ENCODE measurements at places on chromosomes 11 and 22. TPM values are rescaled to one million over a fixed set of nuclear protein-coding genes. Genes with fewer than 3 reads are reported as not detected.

SLC16A8 gene
- not detected for total RNA-seq

ARHGAP8 gene
- total RNA-seq = 1.3 TPM

EI24 gene
- total RNA-seq = 118 TPM

RFPL3 gene
- total RNA-seq = not detected

OR56A1 gene
- not detected for total RNA-seq

GSTT2B gene
- total RNA-seq = 4.9 TPM

WT1 gene
- total RNA-seq = 1.4 TPM

INS gene
- total RNA-seq = not detected

SGSM1 gene
- not detected for total RNA-seq

PRG3 gene
- not detected for total RNA-seq

FOXR1 gene
- total RNA-seq = not detected

DNA sequence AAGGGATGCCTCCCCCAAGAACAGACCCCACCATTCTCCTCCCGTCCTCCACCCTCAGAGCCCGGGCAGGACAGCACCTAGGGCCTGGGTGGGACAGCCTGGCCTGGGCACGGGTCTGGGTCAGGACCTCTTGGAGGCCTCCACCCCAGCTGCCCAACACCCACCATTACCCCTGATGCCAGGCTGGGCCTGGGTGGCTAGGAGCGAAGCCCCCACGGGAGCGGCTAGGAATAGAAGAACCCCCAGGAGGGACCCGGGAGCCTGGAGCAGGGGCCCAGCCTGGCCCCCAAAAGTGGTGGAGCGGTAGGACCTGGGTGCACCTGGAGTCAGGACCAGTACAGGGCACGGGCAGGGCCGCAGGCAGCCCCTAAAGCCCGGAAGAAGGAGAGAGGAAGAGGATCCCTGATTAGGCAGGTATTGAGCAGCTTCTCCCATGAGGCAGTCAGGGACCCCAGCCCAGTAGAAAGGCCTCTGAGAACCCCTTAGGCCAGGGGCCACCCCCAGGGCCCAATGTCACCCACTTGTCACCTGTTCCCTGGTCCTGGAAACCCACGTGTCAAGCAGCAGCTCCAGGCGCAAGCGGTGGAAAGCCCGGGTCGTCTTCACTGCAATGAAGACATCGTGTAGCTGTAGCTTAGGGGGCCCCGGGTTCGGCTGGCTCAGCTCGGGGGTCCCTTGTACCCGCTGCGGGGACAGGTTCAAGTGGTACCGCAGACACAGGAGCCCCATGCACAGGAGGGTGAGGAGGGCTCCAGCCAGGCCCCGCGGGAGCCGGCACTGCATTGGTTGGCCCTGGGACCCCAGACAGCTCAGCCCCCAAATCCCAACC, 575 bp downstream of the MFNG start:
- H3K36me3 ChIP-seq = peaks cover 3% of the 10 kb centered on the region
- no peak overlapping the region for H3K27ac ChIP-seq

DNA sequence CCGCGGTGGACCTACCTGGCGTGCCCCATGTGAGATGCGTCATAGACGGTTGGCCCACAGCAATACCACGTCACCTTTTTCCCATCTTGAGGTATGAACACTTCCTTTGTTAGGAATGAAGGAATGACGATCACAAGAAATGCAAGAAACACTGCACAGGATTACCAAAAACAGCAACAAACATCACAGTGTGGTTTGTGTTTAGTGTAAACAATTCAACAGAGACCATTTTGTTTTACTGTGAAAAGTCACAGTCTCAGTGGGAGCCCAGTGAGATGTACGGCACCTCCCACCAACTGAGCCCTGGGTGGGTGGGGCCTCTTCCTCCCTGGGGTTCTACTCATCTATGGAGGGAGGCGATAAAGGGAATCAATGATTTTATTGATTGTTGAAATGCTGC, 16.3 kb downstream of the CARS1 start:
- no peaks in the 10 kb centered on the region for H3K27me3 ChIP-seq
- H3K27ac ChIP-seq = no peak overlapping the region
- peaks cover 14% of the 10 kb centered on the region for H3K4me1 ChIP-seq
- H3K4me3 ChIP-seq = no peak overlapping the region

DNA sequence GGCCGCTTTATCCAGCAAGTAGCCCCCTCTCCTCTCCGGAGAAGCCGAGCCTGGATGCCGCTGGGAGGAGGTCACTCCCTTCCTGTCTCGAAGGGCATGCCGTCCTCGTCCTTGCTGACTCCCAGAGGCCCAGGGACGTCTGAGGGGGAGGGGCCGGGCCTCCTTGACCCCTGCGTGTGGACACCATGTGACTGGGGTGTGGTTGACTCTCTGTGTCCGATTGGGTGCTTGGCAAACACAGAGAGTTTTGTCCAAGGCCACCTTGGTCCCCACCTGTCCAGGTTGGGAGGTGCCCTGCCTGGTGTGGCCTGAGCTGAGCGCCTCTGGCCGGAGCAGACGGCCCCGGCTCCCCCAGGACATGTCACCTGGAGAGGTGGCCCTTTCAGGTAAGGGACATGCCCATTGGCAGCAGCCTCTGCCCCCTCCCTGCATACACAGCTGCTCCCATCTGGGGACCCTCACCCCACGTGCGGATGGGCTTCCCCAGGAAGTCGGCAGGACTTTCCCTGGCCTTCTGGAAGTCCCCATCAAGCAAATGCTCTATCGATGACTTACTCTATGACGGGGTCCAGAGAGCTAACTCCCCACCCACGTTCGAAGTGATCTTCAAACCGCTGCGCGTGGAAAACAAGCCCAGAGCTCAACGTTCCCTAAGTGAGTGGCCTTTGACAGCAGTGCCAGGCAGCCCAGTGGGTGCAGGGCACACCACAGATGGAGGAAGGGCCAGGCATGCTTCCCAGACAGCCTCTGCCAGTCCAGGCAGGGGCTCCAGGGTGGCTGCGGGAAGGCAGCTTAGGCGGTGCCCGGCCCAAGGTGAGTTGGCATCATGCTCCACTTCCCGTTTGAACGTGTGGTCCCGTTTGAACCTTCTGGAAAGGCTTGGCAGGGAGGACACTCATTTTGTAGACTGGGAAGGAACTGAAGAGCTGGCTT, at the start of gene SMIM38:
Gene SMIM38, plus strand, starts transcription at position 634 of the 933 bp plus-strand sequence. CDS start 1,912 bp downstream, outside the sequence.
- DNase-seq = no peak
- H3K4me1 ChIP-seq = peaks cover 34% of the 10 kb centered on the region
- no peak within 1 kb of the TSS for H3K4me3 ChIP-seq
- no peaks in the 10 kb centered on the region for H3K36me3 ChIP-seq
- H3K27ac ChIP-seq = peak within 1 kb of the TSS; percentile 56

GRCh38 chr11:57598831-57599155, 1.3 kb downstream of the SERPING1 start:
- H3K27ac ChIP-seq = no peak overlapping the region
- no peak overlapping the region for H3K4me3 ChIP-seq
- peak; percentile 28 for DNase-seq
- no peaks in the 10 kb centered on the region for H3K36me3 ChIP-seq
- H3K27me3 ChIP-seq = peaks cover 19% of the 10 kb centered on the region

DNA sequence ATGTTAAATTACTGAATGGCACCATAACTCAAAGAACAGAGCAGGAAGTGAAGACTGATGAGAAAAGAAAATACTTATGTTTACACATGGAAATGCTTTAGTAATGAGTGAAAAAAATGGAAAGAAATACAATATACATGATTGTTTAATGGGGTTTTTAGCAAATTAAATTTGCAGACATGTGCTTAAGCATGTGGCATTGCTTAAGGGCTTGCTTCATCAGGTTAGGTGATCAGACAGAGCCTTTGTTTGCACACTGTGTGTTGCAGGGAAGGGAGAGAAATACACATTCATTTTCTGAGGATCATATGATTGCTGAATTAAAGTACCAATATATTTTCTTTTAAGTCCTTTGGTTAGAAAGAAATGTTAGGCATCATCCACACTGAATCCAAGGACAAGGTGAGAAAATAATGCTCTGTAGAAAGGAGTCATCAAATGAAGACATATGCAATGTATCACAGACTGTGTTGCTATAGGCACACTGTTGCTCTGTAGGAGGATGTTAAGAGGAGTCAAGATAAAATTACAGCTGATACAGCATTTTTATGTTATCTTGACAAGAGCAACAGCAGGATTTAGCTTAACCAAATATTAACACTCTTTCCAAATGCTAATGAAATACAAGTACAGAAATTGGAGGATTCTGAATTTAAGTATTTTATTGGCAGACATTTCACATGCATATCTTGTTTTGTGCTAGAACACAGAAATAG, 23.4 kb upstream of the ARHGAP20 start:
- H3K4me1 ChIP-seq = no peaks in the 10 kb centered on the region
- H3K36me3 ChIP-seq = no peaks in the 10 kb centered on the region
- no peak overlapping the region for H3K4me3 ChIP-seq
- H3K27me3 ChIP-seq = no peaks in the 10 kb centered on the region
- H3K27ac ChIP-seq = no peak overlapping the region

GRCh38 chr11:47907499-47907898, 59.3 kb upstream of the NUP160 start:
- peak; percentile 44 for DNase-seq
- H3K36me3 ChIP-seq = no peaks in the 10 kb centered on the region
- no peaks in the 10 kb centered on the region for H3K27me3 ChIP-seq

DNA sequence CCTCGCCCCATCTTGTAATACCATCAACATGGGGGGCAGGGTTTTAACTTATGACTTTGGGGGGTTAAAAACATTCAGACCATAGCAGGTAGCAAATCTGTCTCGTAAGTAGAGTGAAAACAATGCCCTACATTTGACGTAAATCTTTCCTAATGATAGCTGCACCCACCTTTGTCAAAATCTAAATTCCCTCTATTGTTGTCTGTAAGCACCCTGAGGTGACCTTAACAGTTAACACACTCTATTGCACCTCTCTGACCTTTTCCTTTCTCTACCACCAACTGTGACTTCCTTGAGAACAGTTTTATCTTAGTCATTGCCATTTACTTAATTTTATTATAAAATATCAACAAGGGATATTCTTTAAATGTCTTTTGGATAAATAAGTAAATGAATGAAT, 1024.9 kb upstream of the CNTN5 start:
- no peaks in the 10 kb centered on the region for H3K4me1 ChIP-seq
- no peak overlapping the region for H3K4me3 ChIP-seq
- H3K27ac ChIP-seq = no peak overlapping the region
- H3K36me3 ChIP-seq = no peaks in the 10 kb centered on the region
- no peaks in the 10 kb centered on the region for H3K27me3 ChIP-seq

GRCh38 chr11:46290011-46290410, 12.5 kb downstream of the CREB3L1 start:
- no peak overlapping the region for H3K4me3 ChIP-seq
- H3K4me1 ChIP-seq = peaks cover 57% of the 10 kb centered on the region
- H3K27ac ChIP-seq = peak overlapping the region; percentile 100

DNA sequence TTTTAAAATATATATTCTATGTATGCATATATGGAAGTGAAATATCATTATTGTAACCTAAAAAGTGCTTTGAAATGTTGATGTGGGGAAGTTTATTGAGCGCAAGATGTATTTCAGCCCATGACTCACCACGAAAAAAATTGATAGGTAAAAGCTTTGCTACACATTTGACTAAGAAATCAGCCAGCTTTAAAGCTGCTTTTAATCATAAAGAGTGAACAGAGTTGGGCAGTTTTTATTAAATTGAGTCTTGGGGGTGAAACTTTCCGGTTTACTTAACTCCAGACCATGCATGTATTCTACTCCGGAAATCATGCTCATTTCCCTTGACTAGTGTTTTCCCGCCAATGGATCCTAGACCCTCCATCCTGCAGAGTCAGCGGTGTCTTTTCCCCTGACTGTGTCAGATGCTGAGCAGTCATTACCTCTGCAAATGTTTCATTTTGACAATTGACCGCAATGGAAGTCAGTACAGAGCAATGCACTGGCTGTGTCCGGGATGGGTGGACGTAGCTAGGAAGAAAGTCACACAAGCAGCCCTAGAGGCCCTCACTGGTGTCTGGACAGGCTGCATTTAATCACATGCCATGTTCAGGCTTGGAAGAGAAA, 47.2 kb upstream of the MPEG1 start:
- no peaks in the 10 kb centered on the region for H3K4me1 ChIP-seq
- no peak for DNase-seq
- no peaks in the 10 kb centered on the region for H3K36me3 ChIP-seq

GRCh38 chr11:119482521-119483011, 59.6 kb upstream of the THY1 start:
- no peaks in the 10 kb centered on the region for H3K36me3 ChIP-seq
- peaks cover 19% of the 10 kb centered on the region for H3K27me3 ChIP-seq
- H3K27ac ChIP-seq = no peak overlapping the region
- H3K4me3 ChIP-seq = no peak overlapping the region

GRCh38 chr11:131644204-131644795, 273.9 kb downstream of the NTM start:
- no peak overlapping the region for H3K4me3 ChIP-seq
- H3K4me1 ChIP-seq = no peaks in the 10 kb centered on the region
- no peaks in the 10 kb centered on the region for H3K36me3 ChIP-seq
- DNase-seq = no peak
- H3K27ac ChIP-seq = no peak overlapping the region

DNA sequence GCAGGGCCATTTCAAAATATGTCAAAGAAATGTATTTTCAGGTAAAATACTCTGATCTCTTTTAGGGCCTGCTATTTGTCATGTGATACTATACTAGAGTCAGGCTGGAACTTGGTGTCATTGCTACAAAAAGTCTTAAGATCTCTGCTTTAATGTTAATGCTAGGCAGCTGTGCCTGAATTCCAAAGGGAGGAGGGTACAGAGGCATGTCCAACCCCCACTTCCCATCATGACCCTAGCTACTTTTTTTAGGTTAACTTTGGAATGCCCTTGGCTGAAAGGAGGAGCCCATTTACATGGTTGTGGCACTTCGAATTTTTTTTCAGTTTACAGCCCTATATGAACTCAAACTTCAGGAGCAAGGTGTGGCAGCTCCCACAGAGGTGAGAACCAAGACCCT, 58.1 kb downstream of the OSBP2 start:
- DNase-seq = no peak
- H3K27me3 ChIP-seq = no peaks in the 10 kb centered on the region
- no peak overlapping the region for H3K4me3 ChIP-seq
- no peak overlapping the region for H3K27ac ChIP-seq
- H3K4me1 ChIP-seq = no peaks in the 10 kb centered on the region
